ENCODE measurements at places on chromosomes 16 and 17.

GRCh38 chr16:67336648-67337047 is 10.0 kb downstream of the LRRC36 start:
- DNase-seq = peak; percentile 15

GRCh38 chr16:66483689-66484452 is 56.8 kb downstream of the BEAN1 start:
- DNase-seq = peak; percentile 79

DNA sequence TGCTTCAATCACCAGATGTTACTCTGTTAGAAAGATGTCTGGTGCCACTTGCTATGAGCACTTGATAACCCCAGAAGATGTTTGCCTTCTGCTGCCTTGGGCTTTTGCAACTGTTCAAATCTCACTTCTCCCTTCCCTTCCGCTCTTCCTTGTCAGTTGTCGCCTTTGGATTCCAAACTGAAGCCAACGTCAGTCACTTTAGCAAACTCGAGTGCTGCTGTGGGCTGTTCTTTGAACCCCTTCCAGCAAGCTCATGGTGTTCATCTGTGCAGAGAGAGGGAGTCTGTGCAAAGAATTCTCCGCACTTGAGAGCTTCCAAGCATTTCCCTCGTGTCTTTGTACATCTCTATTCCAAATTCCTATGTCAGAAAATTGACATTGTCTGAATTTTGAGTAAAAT is 879.4 kb downstream of the CDH11 start:
- DNase-seq = no peak

- DNase-seq = no peak
These were observed 197.2 kb downstream of the RBFOX3 start for GRCh38 chr17:79413611-79414010.

DNA sequence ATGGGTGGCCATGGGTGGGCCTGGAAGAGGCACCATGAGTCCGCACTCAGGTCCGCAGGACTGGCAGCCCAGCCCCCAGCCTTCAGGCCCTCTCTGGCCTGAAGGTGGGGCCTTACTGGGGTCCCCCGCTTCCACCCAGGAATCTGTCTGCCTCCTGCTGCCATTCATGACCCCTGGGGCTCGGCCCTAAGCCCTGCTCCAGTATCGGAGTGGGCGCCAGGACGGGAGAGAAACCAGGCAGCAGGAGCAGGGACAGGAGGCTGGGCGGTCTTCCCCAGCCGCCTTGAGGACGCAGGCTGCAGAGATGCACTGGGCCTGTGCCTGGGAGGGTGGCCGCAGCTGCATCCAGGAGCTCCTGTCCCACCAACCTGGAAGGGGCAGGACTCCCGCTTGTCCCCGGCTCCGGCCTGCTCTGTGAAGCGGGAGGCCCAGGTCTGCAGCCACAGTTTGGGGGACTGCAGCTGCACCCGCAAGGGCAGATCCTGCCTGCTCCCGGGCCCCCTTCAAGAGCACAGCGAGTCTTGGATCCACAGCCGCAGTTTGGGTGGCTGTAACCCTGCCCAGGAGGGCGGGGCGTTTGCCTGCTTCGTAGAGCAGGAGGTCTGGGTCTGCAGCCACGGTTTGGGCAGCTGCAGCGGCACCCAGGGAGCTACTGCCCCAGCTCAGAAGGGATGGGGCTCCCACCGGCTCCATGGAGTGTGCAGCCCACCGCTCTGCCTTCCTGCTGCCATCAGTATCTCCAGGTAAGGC is 81.8 kb upstream of the DNAJA2 start:
- no peak for DNase-seq

- DNase-seq = no peak
These were observed 32.2 kb upstream of the IRX6 start for GRCh38 chr16:55291847-55292246.

DNA sequence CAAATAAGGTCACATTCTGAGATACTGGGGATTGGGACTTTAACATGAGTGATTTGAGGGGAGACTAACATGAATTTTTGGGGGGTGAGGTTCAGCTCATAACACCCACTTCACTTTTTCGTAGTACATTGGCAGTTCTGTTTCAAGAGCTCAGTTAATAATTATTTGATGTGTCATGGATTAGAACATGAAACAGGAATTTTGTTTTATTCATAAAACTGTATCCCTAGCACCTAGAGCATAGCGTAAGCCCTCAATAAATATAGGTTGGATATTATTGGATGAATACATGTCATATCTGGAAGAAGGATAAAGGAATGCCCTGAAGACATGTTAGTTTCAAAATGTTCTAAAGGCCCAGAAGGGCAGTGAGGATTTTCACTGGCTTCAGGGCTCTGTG is 119.8 kb downstream of the PRKCA start:
- DNase-seq = peak; percentile 69

DNA sequence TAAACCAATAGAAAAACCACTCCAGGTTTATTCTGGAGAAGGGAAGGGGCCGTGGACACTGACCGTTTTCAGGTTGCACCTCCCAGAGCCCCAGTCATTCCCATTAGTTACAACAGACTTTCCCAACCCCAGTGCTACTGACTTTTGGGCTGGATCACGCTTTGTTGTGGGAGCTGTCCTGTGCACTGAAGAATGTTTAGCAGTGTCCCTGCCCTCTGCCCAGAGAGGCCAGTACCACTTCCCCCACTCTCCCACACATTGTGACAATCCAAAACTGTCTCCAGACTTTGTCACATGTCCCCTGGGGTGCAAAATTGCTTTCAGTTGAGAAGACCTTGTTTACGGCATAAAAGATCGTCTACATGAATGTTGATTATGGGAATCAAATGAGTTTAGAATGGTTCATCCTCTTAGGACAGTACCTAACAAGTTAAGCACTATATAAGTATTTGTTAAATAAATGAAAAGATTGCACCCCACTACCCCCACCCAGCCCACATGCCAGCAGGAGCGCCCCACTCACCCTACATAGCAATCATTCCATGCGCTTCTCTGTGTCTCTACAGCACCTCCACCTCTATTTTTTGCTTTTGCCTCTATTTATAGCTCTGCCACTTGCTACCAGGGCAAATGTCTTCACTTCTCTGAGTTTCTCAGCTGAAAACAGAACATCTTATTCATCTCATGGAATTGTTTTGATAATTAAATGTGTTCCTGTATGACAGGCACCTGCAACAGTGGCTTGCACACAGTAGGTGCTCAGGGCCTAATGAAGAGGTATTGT is 104.9 kb downstream of the AXIN2 start:
- no peak for DNase-seq

DNA sequence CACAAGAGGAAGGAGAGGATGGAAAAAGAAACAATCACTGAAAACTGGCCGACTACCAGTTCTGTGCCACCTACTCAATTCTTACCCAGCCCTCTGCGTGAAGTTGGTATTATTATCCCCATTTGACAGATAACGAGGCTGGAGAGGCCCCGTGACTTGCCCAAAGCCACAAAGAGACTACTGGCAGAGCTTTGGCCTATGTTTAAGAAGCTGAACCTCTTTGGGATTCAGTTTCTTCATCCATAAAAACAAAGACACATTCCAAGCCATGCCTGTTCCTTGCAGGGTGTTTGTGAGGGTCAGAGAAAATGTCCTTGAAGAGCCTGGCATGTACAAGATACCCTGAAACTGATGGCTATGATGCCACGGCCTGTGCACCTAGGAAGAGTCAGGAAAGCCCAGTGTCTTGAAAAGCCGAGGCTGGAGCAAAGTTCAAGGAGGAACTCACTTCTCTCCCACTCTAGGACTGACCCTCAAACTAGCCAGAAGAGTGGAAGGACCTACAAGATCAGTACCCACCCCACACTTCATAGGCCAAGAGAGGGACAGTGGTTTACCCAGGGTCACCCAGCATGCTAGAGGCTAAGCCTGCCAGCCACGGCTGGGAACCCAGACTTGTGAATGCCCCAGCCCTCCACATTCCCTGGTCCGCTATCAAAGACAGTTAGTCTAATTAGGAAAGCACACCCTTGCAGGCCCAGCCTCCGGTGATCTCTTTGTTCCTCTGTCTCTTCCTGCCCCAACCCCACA is 1.6 kb upstream of the ACSF2 start:
- DNase-seq = no peak

GRCh38 chr16:27786221-27786922 is 236.4 kb downstream of the KATNIP start:
- DNase-seq = no peak

GRCh38 chr17:19301274-19301951 is 61.1 kb downstream of the B9D1 start:
- no peak for DNase-seq

DNA sequence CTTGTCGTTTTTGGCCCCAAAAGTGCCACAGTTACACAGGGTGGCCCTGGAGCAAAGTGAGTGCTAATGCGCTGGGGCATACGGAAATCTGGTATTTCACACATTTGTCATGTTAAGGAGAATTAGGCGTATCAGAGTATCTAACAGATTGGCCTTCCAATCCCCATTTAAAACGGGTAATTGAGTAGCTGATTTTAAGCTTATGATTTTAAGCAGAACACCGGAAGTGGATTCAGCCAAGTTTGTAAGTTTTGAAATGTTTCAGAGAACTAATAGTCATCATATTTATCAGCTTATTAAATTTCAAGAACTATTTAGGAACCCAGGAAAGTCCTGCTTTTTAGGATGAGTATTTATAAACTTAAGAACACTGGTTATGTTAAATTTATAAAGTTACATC is 19.5 kb downstream of the LRRC75A start:
- no peak for DNase-seq
